Activated naive CD8-positive, alpha-beta T cell treated with anti-CD3 and anti-CD28 coated beads for 36 hours (primary cell): ENCODE measurements at places on chromosomes 1 and 21. TPM values are rescaled to one million over a fixed set of nuclear protein-coding genes. Genes with fewer than 3 reads are reported as not detected.
A peak's percentile ranks its signal among the peaks of the same experiment; 100 is the strongest.

- DNase-seq = no peak
Measured at GRCh38 chr1:42734201-42735035, 5.6 kb downstream of the CLDN19 start.

The PYHIN1 gene
- total RNA-seq = 1.4 TPM

GRCh38 chr1:219692981-219693380 lies 80.1 kb upstream of the ZC3H11B start:
- no peak for DNase-seq

DNA sequence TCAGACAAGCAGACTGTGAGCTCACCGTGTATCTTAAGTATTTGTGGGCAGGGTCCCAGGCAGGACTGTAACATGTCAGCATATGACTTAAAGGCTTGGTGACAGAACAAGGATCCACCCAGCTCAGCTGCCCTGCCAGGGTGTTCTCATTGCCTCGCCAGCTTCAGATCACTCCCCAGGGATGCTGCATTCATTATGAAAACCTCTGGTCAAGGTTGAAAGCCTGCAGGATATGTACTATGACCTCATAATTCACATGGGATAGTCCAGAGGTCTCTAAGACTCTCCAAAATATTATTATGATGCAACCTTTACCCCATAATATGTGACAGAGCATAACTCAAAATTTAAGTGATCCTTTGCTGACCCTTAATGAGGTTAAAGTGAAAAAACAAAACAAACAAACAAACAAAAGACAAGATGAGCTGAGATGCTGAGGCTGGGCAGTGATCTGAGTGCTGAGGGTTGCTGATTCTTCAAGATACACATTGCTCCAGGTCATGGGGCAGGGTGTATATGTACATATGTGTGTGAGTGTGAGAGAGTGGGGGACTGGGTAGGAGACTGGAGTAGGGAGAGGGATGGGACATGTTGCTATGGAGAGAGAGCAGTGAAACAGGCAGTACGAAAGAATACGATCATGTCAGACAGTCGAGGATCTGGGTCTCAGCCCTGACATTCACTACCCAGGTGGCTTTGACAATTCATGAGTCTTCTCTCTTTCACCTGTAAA lies 98.8 kb upstream of the DUSP10 start:
- no peak for DNase-seq

The NCMAP gene
- total RNA-seq = 0.21 TPM

The AMPD1 gene
- not detected for total RNA-seq

- no peak for DNase-seq
Measured at GRCh38 chr1:151533870-151534269, 6.2 kb upstream of the TUFT1 start.

The CD2 gene
- 291 TPM for total RNA-seq

- no peak for DNase-seq
Measured at GRCh38 chr1:194512957-194513356, 1326.5 kb upstream of the B3GALT2 start.

- DNase-seq = no peak
Measured at GRCh38 chr1:81142099-81142826, 658.5 kb upstream of the ADGRL2 start.

DNA sequence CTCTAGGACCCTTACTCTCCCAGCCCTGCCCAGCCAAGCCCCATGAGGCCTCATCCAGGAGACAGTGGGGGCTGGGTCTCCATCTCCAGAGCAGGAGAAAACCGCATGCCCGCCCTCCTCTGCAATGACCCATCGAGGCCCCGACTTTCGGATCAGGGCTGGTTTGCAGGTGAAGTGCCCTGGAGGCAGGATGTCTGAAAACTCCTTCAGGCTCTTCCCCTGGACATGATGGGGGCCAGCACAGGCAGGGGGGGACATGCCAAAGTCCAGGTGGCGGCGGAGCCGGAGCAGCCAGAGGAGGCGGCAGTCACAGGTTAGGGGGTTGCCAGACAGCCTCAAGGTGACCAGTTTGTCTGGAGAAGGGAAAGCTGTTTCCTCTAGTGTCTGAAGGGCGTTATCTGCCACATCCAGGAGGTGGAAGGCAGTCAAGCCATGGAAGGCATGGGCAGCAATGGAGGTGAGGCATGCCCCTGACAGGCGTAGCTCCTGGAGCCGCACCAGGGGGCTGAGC lies 3.9 kb downstream of the LINGO4 start:
- DNase-seq = no peak

The GPR52 gene
- total RNA-seq = 0.60 TPM

DNA sequence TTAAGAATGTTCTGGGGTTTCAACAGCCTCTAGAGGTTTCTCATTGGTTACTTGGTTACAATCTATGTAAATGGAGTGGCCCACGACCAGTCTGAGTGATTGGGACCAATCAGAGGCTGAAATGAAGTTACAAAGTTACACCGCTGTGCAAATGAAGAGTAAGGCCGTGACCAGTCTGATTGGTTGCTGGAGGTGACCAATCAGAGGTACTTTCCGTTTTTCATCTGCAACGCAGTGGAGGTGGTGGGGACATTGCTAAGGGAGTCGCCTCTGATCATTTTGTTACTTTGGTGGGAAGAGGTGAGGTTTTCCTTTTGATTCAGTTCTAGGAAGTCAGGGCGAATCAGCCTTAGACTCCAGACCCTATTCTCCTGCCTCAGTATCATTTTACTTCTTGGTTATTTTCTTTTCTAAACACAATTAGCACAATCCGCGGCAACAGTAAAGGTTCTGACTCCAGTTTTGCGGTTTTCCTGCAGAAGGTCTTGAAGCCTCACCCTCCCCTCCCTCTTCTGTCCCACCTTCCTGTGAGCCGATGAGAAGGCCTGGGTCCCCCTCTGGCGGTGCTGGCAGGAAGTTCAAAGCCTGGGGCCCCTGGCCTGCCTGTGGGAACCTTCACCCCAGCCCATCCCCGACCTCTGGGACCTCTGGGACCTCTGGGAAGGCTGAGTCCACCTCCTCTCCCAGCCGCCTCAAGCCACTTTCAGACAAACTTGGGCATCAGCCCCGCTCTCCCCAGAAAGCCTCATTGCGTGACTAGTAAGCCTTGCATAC lies 38.7 kb upstream of the TTC34 start:
- DNase-seq = peak; percentile 71

The MAEL gene
- total RNA-seq = 0.14 TPM

DNA sequence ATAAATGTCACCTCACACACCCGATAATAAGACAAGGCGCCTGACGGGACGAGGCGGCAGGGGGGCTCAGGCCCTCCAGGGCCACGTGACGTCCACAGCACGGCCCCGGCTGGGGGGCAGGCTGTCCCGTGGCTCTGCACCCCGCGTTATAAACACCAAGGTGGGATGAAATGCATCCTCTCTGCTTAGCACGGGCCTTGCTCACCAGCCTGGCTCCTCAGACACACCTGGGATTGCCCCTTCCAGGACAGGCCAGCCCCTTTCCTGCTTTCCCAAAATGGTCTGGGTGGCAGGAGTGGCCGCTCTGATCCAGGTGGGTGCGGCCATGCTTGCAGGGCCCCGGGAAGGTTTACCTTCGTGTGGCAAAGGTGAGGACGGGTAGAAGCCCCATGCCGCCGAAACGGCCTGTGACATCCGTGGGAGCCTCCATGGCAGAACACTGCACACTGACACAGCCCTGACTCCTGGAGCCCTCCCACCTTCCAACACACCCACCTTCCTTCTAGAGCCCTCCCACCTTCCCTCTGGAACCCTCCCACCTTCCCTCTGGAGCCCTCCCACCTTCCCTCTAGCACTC lies 35.9 kb downstream of the SLC19A1 start:
- DNase-seq = no peak

DNA sequence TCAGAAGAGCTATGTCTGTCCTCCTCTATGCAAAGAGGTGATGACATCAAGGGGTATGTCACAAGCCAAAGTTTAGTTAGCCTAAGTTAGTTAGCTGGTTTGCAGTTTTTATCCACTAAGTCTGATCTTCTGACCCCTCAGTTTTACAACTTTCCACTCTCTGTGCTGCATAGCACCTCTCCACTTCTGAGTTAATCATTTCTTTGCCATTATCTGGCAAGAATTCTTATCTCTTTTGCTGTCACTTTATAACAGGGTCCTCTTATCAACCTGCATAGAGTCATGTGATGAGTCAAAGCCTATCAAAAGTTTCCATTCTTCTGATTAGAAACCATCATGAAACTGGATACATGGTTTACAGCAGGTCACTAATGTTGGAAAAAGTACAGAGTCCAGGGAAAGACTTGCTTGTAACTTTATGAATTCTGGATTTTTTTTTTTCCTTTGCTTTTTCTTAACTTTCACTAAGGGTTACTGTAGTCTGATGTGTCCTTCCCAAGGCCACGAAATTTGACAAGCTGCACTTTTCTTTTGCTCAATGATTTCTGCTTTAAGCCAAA lies at the start of gene NR5A2:
NR5A2 (plus strand) TSS at position 447 of the 560 bp plus-strand sequence. CDS start 138 bp downstream, outside the sequence.
- DNase-seq = no peak

The ITPKB gene
- 30.7 TPM for total RNA-seq

DNA sequence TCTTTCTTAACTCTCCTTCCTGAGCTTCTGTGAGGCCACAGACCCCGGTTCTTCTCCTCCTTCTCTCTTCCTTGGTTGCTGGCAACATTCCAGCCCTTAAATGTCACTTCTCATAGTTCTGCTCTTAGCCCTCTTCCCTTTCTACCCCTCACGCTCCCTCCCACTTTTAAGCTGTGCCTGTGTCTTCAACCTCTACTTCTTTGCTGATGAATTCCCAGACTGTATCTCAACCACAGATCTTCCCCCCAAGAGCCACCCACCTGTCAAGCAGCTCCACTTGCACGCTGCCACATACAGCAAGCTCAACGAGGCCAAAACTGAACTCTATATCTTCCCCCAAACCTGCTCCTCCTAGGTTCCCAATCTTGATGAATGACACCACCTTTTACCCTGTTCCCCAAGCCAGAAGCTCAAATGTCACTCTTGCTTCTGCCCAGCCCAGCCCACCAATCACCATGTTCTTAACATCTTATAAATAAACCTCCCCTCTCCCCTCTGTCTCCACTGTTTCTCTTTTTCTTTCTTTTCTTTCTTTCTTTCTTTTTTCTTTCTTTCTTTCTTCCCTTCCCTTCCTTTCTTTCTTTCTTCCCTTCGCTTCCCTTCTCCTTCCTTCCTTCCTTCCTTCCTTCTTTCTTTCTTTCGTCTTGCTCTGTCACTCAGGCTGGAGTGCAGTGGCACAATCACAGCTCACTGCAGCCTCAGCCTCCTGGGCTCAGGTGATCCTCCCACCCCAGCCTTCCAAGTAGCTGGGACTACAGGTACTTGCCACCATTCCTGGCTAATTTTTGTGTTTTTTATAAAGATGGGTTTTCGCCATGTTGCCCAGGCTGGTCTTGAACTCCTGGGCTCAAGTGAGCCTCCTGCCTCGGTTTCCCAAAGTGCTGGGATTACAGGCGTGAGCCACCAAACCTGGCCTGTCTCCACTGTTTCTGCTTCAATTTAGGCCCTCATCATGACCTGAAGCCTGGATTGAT lies 19.8 kb upstream of the PTP4A2 start:
- peak; percentile 66 for DNase-seq

The SLC6A9 gene
- 14.8 TPM for total RNA-seq

The MIXL1 gene
- total RNA-seq = 0.10 TPM

GRCh38 chr1:177902266-177902665 lies 67.6 kb downstream of the SEC16B start:
- DNase-seq = no peak

The OR2L5 gene
- not detected for total RNA-seq

The SYNJ1 gene
- total RNA-seq = 6.3 TPM

The TMEM240 gene
- not detected for total RNA-seq

DNA sequence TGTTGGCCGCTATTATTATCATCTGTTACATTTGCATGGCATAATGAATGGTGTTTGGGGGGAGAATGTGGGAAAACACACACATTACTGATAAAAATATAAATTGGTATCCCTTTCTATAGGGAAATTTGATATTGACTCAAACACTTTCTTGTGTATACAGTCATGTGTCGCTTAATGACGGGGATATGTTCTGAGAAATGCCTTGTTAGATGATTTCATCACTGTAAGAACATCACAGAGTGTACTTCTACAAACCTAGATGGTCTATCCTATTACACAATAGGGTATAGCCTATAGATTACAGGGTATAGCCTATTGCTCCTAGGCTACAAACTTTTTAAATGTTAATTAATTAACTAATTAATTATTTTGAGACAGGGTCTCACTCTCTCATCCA lies 67.2 kb upstream of the B3GALNT2 start:
- no peak for DNase-seq

DNA sequence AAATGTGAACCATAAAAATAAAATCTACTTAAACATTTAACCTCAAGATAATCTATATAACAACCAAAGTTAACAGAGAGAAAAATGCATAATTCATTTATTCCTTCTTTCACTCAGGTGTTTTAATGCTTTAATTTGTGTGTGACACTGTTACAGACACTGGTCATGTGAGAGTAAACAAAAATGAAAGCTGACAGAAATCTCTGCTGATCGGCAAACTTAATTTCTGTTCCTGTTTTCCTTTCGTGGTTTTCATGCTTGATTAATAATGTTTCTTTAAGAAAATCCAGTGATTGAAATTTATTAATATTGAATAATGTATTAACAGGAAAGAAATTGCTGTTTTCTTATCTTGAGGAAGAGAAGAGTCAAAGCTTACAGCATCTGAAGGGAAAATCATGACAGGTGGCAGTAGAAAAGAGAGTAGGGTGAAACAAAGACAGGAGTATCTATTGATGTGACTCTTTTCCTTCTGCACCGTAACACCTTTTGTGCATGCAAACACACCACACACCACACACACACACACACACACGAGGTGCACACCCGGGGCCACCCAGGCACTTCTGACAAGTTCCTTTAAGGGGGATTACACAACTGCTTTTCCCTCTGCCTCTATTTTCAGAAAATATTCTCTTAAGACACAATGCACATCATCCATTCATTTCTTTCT lies 1.6 kb downstream of the OR2AK2 start:
- no peak for DNase-seq

DNA sequence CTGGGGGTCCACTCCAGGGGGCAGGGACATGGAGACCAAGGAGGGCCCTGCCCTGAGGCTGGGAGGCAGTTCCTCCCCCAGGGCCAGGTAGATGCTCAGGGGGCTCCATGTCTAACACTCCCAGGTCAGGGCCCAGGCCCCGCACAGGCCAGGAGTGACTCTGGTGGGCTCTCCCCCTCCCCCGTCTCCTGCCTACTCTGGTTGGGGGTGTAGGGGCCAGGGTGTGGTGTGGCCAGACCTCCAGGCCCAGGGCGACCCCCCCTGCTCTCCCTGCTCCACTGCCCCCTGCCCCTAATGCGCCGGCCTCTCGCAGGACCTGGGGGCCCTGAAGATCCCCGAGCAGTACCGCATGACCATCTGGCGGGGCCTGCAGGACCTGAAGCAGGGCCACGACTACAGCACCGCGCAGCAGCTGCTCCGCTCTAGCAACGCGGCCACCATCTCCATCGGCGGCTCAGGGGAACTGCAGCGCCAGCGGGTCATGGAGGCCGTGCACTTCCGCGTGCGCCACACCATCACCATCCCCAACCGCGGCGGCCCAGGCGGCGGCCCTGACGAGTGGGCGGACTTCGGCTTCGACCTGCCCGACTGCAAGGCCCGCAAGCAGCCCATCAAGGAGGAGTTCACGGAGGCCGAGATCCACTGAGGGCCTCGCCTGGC lies 19.7 kb upstream of the CCDC27 start:
- DNase-seq = no peak

DNA sequence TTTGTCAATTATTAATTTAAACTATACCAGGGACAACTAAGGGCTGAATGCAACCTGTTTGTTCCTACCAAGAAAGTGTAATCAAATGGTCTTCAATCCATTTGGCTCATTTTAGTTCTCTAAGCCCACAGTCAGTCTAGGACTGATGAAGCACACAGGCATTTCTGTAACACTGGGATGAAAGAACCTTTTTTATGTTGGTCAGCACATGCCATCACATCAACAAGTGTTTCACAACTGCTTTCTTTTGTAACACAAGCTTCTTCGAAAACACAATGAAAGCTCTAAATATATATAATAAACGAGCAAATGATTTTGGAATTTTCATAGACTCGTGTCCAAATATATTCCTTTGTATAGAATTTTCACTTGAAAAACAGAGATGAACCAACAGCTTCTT lies 28.8 kb downstream of the HEATR1 start:
- no peak for DNase-seq
